ENCODE measurements at places on chromosomes 7 and 10.

GRCh38 chr7:101890749-101891523 is 73.5 kb downstream of the CUX1 start:
- DNase-seq: no peak

- no peak for DNase-seq
Measured at GRCh38 chr7:133748443-133749407, 378.4 kb upstream of the LRGUK start.

GRCh38 chr10:86795353-86795752 is 38.9 kb downstream of the BMPR1A start:
- no peak for DNase-seq

- no peak for DNase-seq
Measured at GRCh38 chr7:71615017-71615416, 483.1 kb downstream of the GALNT17 start.

GRCh38 chr7:57362868-57363267 is 87.1 kb upstream of the ZNF716 start:
- DNase-seq: no peak

DNA sequence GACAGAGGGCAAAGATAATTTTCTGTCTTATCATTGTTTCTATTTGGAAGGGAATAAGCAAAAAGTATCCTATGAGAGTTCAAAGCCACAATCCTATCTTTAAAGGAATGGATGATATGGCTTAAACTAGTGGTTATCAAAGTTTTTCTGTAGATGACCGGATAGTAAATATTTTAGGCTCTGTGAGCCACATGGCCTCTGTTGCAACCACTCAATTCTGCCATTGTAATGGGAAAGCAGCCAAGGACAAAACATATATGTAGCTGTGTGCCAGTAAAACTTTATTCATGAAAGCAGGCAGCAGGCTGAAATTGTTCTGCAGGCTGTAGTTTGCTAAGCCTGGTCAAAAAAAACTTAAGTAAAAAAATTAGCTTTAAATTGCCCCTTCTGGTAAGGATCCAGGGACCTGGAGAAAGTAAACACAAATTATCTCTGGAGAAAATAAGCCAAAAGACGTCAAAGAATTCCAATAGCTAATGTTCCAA is 73.3 kb downstream of the THSD7A start:
- DNase-seq: no peak

- DNase-seq: no peak
Measured at GRCh38 chr7:116206141-116206540, 4.2 kb upstream of the TES start.

DNA sequence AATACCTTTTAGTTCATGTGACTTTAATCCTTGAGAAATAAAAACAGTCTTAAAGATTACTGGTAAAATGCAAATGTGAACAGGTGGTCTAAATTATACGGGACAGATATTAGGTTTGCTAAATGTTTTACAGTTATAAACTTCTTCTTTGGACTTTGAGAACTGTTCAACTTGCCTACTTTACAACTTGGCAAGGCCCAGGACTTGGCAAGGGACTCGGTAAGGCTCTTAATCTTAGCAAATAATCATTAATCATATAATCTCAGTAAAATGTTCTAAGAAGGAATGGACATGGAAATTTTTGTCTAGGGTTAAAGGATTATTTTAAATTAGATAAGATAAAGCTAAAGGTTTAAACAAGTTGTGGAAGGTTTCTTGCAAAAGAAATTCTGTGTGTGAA is 4.8 kb upstream of the UBE2D4 start:
- no peak for DNase-seq

DNA sequence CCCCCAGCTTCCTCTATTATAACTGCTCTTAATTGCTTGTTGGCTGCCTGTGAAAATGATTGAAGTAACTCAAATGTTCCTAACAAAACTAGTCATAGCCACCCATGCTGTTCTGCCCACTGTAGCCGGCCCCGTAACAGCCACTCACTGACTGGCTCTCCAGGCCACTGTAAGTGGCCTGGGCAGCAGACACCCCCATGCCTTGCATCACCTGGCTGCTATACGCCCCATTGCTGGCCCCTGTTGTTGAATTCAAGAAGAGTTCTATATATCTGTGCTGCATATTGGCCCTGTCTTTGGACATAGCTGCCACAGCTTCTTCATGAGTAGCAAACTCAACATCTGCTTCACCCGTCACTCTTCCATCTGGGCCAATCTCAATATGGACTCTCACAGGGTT is 15.1 kb downstream of the FXYD4 start:
- DNase-seq: no peak

DNA sequence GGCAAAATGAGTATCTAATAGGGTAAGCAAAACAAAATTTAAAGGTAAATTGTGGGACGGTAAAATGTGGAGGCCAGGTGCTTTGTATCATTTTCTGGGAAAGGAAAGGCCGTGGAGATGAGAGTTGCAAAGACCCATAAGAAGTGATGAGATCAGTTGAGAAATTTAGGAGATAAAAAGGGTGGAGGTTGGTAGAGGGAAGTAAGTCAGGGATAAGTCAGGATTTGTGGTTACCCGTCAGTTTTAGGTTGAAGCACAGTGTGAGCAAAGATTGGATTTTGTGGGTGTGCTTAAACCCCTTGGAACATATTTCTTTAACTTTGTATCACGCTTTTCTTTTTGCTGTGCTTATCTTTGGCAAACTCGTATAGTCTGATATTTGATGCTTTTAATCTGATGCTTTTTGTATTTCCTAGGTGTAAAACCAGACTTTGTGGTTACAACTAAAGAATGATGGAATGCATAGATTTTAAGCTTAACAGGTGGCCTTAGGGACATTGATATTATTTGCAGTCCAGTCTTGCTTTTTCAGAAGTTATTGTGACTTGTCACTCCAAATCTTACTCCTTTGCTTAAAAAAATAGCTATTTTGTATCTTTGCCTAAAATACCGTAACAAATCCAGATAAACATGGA is 1.2 kb downstream of the BTRC start:
- DNase-seq: no peak

GRCh38 chr10:123560301-123561140 is 105.6 kb upstream of the GPR26 start:
- DNase-seq: no peak

- no peak for DNase-seq
Measured at GRCh38 chr10:130378556-130379400, 242.6 kb downstream of the GLRX3 start.

DNA sequence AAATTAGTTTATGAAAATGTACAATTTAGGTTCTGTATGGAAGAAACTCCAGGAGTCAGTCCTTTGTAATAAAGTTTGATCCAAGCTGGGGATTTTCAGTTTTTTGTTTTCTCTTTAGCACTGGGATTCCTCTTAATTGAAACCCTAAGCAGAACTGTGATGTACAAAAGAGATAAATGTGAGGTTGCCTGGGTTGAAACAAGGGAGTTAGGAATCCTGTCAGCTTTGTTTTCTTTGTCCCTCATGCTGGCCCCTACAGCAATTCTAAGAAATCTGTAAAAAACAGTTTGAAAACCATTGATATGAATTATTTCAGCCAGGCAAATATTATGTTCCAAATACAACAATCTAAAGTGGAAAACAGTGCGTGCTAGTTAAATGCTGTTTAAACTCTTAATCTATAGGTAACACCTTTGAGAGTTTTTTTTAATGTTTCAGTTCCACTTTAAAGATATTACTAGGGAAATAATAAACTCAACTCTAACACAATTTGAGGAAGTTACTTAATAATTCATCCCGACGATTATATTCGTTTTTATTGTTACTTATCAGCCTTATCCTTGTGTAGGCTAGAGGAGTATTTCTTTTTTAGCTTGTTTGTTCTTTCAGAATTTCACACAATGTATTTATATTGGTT is 65.3 kb downstream of the SGCE start:
- no peak for DNase-seq

- no peak for DNase-seq
Measured at GRCh38 chr7:78677391-78677790, 776.1 kb downstream of the MAGI2 start.

DNA sequence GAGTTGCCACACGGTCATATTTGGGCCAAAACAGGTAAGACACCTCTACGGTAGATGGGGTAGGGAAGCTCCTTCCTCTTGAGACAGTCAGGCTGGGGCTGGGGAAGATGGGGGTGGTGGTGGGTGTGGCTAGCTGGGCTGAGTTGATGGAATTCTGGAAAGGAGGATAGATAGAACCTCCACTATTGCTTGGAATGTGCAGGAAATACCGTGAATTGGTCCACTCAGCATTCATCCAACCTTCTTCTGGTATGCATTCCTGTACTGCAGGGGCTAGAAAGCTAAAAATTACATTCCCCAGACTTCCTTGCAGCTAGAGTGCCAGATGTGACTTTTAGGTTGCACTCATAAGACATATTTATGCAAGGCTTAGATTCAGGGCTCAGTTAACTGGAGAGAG is 24.8 kb downstream of the TLX1 start:
- DNase-seq: no peak

Data from stimulated activated CD8-positive, alpha-beta memory T cell treated with anti-CD3 and anti-CD28 coated beads, Interleukin-15, amount 100 ng/mL, for 4 hours (primary cell).